ENCODE measurements at places on chromosomes 16 and 17. TPM values are rescaled to one million over a fixed set of nuclear protein-coding genes. Genes with fewer than 3 reads are reported as not detected.

ZMYND15 gene
- 0.31 TPM for total RNA-seq

STX8 gene
- 71.7 TPM for total RNA-seq

DNA sequence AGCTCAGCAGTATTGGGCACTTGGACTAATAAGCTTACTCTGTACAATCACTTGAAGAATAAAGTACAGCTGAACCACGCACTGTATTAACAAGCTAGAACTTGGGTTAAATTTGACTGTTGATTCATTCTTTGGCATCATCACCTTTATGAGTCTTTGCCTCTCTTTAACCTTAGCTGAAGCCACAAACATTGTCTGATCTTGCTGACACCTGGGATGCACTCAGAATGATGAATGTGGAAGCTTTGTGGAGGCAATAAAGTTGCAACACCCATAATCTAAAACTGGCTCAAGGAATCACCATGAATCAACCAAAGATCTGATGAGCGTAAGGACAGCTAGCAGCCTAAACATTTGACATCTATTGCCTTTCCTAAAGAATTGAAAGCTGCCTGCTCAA, 590.6 kb upstream of the SOX9 start:
- no peak for DNase-seq

DNA sequence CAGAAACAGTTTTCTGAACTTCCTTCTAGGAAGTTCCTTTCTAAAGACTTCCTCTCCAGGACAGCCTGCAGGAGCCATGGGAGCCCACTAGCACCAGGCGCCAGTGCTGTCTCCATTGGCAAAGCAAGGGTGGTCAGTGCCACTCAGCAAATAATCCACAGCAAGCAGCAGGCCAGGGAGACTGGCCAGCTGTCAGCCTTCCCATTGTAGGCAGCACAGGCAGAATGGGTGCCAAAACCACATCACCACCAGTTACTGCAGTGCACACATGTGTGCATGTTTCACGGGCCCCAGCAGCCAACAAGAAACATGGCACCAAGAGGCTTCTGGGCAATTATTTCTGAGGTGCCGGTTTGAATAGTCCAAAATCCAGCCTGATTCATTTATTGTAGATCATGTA, 26.7 kb downstream of the DNASE1 start:
- DNase-seq = no peak

TMEM88 gene
- total RNA-seq = 3.2 TPM

ABCC11 gene
- not detected for total RNA-seq

ABCA3 gene
- total RNA-seq = 3.1 TPM

GRCh38 chr17:1713878-1714426, 3.8 kb upstream of the TLCD2 start:
- DNase-seq = no peak

- no peak for DNase-seq
Observed at GRCh38 chr17:7491583-7491982, 7.4 kb downstream of the POLR2A start.

DNA sequence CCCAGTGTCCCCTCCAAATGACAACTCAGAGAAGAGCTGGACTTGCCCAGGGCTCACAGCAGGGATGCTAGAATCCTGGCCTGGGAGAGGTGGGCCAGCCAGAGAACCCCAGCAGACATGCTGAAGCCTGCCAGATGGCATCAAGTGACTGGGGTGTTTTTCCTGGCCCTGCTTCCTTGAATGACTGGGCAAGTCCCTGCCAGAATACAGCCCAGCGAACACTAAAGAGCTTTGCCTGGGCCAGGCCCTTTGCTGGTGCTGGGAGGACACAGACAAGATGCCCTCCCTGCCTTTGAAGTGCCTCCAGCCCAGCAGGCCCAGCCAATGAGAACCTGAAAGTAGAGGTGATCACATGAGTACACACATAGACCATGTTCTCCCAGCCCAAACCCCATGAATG, 11.5 kb downstream of the ZNF319 start:
- DNase-seq = no peak

MFSD6L gene
- not detected for total RNA-seq

- no peak for DNase-seq
Observed at GRCh38 chr16:31480851-31481536, 1.9 kb upstream of the SLC5A2 start.

DNA sequence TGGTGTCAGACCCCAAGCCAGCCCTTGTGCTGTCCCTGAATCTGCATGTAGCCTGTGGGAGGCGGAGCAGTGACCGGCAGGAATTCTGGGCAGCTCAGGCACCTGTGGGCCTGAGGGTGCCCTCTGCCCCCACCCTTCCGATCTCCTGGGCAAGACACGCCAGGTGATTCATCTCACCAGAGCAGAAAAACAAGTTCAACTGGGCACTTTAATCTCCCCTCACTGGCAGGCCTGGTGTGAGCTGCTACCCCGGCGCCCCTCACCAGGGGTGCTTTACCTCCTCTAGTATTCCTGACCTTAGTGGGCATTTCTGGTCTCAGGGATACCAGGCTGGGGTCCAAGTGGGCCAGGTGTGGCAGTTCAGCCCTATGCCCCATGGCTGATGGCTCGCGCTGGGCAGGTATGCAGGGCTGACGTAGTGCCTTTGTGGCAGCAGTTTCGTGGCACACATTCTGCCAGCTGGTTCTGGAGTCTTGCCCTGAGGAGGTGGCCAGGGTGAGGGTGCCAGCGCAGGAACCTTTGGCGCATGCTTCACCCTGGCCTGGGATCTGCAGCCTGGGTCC, 6.0 kb downstream of the ERBB2 start:
- DNase-seq = no peak

GRCh38 chr16:68356249-68356918, 45.6 kb downstream of the PRMT7 start:
- DNase-seq = no peak

MYOCD gene
- total RNA-seq = 8.0 TPM

NPW gene
- total RNA-seq = 1.5 TPM

DNA sequence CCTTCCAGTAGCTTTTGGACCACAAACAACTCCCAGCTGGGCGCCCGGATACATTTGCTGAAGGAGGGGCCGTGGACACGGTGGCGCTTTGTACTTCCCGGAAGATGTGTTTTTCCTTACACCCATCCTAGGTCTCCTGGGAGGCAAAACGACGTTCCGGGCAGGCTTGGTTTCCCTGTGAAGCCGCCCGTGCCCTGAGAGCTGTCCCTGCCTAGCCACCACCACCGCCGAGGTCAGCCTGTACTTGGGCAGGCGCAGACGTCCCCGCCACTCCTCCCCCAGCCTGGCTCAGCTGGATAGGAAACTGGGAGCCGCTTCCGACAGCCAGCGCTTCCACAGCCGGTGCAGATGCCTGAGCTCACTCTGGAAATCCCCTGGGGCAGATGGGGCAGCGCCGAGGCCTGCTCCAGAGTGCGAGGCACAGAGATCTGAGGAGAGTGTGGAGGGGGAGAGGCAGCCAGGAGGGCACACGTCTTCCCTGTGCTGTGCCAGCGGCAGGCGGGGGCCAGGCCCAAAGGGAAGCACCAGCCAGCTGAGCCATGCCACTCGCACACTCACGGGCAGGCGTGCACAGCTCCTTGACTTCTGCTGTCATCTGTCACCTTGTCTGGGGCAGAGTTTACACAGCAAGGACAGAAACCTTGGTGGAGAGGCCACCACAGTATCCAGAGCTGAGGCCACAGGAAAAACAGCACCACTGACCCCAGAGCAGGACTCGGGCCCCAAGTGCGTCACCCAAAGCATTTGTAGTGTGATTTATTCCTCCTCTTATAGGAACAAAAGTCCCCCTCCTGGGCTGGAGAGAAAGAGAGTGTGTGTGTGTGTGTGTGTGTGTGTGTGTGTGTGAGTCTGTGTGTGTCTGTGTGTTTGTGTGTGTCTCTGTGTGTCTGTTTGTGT, 3.0 kb downstream of the RHBDF2 start:
- no peak for DNase-seq

- DNase-seq = peak; percentile 82
Observed at GRCh38 chr17:7383742-7384488, 3.0 kb downstream of the TNK1 start.

MYO15A gene
- 1.3 TPM for total RNA-seq

- no peak for DNase-seq
Observed at GRCh38 chr16:81632392-81633146, 146.5 kb upstream of the PLCG2 start.

- no peak for DNase-seq
Observed at GRCh38 chr17:4446326-4447071, 12.8 kb downstream of the SPNS3 start.

GRCh38 chr16:13587181-13587580, 332.8 kb upstream of the ERCC4 start:
- DNase-seq = no peak

SULT1A2 gene
- not detected for total RNA-seq

GRIN2A gene
- 1.5 TPM for total RNA-seq

SYCE1L gene
- 5.1 TPM for total RNA-seq

GRCh38 chr16:78543023-78543422, 443.6 kb downstream of the WWOX start:
- no peak for DNase-seq

DNA sequence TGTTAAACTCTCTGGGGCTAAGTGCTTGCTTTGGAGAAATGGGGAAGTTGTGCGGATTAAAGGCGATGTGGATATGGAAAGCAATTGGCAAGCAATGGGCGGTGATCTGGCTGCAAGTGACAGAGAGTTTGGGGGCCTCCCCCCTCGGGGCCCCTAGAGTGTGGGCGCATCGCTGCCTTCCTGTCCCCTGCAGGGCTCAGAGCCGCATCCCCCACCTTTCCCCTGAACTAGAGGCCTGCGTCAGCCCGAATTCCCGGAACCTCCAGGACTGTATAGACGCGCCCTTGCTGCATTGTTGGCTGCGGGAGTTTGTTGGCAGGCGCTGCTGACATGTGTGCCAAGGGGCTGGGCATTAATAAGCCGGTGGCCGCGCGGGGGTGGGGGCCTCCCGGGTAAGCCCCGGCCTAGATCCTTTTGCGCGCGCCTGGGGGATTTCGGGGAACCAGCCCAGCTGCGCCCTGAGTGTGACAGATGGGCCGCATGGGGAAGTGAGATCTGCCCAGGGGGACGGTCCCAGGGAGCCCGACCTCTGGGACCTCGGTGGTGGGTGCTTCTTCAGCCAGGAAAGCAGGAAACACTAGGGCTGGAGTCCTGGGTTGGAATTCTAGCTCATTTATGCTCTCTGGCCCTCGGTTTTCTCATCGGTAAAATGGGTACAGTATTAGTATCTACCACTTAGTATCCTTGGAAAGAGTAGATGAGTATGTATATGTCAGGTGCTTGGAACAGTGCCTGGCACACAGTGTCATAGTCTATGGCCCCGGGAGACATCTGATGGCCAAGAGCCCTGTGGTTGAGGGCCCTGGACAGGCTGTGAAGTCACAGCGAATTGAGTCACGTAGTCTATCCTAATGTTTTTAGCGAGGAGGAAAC, 1.0 kb downstream of the EEF2K start:
- DNase-seq = peak; percentile 76

DNA sequence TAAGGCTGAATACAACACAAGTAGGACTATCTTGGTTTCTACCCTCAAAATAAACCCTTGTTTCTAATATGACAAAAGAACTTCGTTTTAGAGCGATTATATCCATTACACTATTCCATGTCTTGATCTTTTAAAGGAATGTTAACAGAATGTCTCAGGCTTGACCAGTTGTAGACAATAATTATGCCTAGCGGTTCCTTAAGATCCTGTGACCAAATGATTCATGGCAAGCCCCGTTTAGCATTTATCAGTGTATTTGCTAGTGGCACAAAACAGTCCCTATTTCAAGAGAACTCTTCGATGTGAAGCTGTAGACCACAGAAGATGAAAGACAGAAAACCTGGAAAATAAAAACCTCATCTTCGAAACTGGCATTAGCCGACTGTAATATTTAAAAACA, 200.9 kb upstream of the SOX9 start:
- DNase-seq = no peak

GRCh38 chr17:1137465-1137894, 42.3 kb downstream of the ABR start:
- no peak for DNase-seq

DNA sequence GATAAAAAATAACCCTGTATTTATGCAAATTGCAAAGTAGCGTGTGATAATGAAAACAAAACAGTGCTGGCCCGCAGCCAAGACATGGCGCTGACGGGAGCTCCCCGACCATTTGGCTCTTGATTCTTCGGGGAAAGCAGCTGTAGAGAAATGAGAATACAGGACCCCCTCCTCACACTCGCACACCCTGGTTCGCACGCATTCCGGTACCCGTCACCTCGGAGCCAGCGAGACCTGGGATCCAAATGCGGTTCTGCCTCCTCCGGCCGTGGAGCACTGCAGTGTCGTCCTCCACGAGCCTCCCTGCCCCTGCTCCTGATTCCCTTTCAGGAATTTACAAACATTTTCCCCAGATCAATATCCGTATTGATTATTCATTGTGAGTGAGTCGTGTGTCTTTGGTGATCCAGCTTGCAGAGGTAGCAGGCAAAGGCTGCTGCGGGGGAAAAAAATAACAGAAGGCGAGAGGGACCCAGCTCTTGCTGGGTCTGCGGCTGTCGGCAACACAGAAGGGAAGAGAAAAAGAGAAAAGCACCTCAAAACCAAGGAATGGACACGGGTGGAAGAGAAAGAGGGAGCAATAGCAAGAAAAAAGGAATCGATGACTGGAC, 184.1 kb upstream of the ZFHX3 start:
- no peak for DNase-seq

DNA sequence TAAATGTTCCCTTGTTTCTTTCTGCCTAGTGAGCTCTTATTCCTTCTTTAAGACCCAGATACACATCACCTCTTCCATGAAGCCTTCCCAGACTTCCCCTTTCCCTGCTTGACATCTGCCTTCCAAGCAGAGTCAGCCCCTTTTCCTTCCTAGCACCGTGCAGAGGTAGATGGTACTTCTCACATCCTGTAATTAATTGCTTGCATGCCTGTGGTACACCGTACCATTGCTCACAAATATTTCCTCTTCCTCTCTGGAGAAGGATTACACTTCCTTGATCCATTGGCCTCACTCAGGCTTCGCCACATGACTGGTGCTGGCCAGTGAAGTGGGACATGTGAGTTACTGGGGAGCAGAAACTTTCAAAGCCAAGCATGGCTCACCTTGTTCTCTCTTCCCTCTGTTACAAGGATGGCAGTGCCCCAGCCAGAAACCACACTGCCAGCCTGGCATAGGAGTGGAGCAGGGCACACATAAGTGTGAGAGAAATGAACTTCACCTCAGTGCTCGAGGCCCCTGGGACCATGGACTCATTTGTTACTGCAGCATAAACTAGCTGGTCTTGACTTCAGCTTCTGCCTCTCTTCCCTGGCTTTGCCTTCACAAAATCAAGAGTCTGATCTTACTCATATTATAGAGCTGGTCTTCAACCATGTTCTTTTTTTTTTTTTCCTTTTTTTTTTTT, 44.0 kb downstream of the SOST start:
- DNase-seq = no peak

RDM1 gene
- total RNA-seq = not detected

GRCh38 chr17:4003131-4003500, 38.9 kb upstream of the ATP2A3 start:
- no peak for DNase-seq

TBC1D3K gene
- total RNA-seq = not detected
